ENCODE measurements at places on chromosomes 7 and 10.

- no peak for DNase-seq
These were observed 208.7 kb upstream of the ZNF32 start for GRCh38 chr10:43857206-43857930.

- DNase-seq: no peak
These were observed 7.2 kb downstream of the RBM17 start for GRCh38 chr10:6095810-6096570.

DNA sequence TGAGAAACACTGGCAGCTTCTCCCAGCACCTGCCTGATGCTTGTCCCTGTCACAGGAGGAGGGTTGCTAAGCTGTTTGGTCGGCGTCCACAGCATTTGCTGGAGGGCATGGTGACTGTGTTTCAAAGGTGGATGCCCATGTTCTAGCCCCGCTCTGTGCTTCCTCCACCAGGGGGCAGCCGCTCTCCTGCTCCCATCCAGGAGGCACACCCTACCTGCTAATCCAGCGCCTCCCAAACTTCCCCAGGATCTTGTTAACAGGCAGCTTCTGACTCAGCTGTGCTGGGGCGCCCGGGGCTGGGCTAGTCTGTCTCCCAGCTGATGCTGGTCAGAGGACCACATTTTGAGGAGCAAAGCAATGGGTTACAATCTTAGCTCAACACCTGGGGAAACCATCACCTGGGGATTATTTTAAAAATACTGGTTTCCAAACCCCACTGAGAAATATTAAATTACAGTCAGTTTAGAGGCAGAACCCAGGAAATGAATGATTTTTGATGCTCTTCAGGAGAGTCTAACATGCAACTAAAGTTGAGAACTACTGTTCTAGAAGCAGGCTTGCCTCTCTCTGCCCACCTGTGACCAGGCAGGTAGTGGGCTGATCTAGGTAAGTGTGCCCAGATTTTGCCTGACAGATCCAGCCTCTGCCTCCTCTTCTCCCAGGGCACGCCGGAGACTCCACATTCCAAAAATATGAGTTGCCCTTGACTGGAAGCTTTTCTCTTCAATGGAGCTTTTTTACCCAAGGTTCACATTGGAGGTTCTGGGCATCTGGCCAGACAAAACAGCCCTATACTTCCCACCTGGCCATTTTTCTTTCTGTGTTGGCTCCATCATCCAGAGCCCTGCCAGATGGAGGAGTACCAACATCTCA lies 92.7 kb upstream of the GPR26 start:
- DNase-seq: no peak

DNA sequence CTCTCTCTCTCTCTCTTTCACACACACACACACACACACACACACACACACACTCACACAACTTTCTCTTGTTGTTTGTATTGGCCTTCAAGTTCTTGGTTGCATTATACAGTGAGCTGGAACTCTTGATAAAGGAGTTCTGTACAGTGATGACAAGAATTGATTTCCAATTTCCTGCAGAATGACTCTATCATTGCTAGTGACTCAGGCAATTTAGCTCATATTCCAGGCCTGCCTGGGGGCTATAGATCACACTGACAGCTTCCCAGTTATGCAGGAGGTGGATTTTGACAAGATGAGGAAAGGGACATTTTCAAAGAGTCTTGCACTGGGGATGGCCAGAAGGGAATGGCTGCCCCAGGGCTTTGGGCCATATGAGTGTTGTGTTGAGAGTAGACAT lies 508.8 kb downstream of the TYW1 start:
- DNase-seq: no peak

All from right kidney (tissue), 9 donors.